ENCODE measurements at places on chromosomes 5 and 9.

- no peak for DNase-seq
Observed at GRCh38 chr9:114497236-114497635, 8.0 kb downstream of the WHRN start.

DNA sequence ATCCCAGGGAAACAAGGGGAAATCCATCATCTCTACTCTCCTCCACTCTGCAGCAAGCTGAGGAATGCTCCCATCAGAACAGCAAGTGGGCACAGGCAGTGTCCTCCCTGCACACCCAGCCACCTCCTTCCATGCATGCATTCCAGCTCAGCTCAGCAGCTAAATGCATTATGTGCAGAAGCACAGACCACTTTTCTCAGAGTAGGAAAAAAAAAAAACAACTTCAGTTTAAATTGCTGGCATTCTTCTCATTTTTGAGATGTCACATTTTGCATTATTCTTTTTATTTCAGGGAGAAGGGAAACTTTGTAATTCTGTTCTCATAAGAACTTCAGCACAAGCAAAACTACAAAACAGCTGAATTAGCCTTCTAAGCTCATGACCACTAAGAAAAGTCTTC lies 312.2 kb downstream of the SEMA5A start:
- DNase-seq, result no peak

- no peak for DNase-seq
Observed at GRCh38 chr9:114171500-114171899, 16.2 kb downstream of the COL27A1 start.

- DNase-seq, result no peak
Observed at GRCh38 chr9:132486706-132487350, 76.8 kb downstream of the CFAP77 start.

- no peak for DNase-seq
Observed at GRCh38 chr9:110078604-110079003, 129.4 kb downstream of the C9orf152 start.

- no peak for DNase-seq
Observed at GRCh38 chr5:1019001-1019905, 10.7 kb downstream of the NKD2 start.

GRCh38 chr5:94891565-94891964 lies 273.1 kb downstream of the SLF1 start:
- no peak for DNase-seq

DNA sequence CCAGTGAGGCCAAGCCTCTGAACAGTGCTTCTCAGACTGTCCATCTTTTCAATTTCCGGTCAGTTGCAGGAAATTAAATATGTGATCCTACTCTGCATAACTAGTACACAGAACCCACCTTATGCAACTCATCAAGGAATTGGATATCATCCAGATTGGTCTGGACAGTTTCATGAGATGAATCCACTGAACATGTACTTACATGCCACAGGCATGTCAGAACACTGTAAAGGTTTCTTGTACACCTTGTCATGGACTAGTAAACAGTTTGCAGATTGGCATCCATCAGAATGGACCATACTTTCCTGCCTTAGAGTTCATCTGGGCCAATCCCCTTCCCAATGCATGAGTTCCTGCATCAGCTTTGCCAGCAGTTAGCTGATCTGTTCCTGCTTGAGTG lies 30.4 kb downstream of the GARNL3 start:
- no peak for DNase-seq

DNA sequence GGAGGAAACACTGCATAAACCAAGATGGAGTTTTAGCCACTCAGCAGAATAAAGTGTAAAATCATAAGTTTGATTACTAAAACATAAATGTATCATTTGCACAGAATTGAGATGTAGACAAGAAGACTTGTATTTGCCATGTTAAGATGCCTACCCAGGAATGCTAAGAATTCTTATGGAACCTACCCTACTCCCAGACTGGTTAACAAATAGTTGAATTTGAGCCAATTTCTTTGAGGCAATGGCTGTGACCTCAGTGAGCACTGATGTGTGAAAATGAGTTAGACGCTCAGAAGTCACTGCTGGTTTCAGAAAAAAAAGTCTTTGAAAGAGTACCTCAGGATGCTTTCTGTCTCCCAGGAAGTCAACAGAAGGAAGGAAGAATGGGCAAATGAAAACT lies 95.6 kb downstream of the ESM1 start:
- no peak for DNase-seq

DNA sequence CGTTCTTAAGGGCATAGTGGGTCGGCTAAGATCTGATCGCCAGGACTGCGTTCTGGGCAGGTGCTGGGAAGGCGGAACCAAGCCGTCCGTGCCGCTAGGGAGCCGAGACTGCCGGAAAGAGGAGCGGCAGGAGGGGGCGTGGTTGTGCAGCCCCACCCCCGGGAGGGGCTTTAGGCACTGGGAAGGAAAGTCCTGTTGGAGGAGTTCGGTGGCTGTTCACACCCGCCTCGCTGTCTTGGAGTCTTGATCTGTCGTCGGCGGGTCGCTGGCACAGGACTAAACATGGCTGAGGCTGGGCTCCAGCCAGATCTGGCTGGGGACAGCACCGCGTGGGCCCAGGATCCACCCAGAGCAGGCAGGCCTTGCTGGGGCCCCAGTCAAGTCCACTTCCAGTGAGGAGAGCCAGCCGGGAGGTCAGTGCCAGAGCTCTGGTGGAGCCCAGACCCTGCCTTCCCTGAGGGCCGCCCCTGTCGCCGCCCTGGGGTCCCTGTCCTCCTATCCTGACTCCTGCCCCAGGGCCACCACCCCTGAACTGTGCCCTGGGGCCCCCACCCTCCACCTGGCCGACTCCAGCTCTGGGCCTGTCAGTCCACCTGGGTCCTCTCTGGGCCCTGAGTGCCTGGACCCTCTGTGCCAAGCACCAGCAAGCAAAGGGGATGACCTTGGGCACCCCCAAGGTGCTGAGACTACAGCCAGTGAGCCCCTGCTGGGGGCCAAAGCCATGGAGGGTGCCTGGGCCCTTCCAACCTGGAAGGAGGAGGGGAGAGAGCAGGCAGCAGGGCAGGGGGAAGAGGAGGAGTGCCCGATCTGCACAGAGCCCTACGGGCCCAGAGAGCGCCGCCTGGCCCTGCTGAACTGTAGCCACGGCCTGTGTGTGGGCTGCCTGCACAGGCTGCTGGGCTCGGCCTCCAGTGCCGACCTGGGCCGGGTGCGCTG lies 4.5 kb downstream of the RNF208 start:
- DNase-seq, result peak; percentile 86

DNA sequence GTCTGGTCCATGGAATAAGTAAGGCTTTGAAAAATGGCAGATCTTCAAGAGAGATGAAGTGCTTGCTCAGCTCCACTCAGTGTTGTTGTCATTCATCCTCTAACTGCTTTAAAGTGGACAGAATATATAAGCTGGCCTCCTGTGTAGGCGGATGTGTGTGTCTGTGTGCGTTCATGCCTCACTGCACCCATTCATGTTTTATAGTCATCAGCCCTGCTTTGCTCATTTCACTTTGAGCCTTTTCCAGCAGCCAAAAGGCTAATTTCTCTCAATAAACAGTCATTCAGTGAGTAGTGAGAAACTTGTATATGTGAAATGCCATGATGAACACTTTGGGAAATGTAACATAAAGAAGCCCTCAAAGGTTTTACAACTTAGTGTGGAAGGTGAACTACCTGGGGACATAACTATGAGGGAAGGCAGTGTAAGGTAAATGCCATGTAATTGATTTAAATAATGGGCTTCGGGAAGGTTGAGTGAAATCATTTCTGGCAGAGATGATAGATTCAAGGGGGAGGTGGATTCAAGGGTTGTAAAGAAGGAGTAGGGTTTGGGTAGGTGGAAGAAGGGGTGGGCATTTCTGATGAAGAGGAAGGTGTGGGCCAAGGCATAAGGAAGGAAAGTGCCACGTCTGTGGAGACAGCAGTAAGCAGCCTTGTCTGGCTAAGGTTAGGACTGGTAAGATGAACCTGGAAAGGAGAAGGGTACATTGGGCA lies 15.7 kb downstream of the TTC23L start:
- DNase-seq, result no peak

GRCh38 chr9:83967073-83967472 lies 12.9 kb downstream of the HNRNPK start:
- DNase-seq, result no peak

DNA sequence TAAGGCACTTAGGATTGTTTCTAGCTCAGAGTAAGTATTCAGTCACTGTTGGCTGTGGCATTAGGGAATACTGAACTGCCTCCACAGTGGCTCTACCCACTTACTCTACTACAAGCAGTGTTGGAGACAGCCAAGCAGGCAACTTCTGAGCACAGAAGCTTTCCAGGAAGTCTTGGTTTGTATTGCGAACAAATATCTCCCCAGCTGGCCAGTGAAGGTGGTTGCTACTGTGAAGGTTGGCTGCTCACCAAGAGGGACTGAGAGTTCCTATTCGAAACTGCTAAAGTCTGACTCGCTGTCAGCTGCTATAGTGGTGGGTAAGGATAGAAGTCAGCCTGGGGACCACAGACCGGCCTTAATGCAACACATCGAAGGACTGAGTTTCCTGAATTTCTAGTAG lies 319.1 kb downstream of the KIF4B start:
- no peak for DNase-seq

DNA sequence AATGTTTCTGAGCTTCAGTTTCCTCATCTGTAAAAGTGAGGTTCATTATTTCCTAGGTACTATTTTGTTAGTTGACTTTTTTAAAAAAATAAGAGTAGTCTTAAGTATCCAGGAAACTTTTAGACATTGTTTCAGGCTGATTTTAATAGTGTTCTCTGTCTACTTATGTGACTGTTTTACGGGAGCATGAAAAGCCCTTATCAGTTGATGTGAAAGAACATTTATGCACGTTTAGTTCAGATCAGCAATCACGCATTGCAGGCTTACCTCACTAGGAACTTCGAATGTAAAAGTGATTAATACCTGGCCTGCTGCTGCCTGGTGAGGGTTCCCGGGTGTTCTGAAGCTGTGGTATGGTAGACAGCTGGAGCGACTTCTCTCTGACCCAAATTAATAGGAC lies 8.1 kb downstream of the SNX18 start:
- DNase-seq, result no peak

DNA sequence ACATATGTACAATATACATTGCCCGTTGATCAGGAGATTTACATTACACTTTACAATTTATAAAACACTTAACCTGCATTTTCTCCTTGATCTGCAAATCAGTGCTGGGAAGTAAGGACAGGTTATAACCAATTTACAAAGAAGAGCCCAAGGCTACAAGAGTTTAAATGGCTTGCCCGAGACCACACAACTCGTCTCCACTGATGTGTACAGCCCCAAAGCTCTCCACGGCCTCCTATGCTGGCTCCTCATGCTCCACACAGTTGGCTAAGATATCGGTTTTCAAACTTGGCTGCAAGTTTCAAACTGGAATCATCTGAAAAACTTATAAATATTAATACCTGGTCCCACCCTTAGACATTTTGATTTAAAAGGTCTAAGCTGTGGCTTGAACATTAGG lies 10.3 kb downstream of the ACTL7B start:
- no peak for DNase-seq

DNA sequence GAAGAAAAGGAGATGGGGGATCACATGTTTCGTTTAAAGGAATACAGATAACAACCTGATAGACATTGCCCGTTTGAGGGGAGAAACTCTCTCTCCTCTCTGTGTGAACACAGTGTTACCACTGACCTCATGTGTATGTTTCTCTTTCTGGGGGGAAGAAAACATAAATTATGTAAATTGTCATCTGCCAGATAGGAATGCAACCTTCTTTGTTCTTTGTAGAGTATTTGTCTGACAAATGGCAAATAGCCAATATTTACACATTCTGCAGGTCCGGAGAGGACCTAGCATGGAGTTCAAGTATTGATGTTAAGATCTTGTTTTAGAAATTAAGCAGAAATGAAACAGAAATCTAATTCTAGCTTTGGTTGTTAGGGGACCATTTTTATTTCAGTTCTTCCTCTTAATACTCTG lies 276.3 kb downstream of the SAXO1 start:
- DNase-seq, result no peak

- DNase-seq, result peak; percentile 75
Observed at GRCh38 chr9:36154331-36154952, 14.7 kb upstream of the CCIN start.

DNA sequence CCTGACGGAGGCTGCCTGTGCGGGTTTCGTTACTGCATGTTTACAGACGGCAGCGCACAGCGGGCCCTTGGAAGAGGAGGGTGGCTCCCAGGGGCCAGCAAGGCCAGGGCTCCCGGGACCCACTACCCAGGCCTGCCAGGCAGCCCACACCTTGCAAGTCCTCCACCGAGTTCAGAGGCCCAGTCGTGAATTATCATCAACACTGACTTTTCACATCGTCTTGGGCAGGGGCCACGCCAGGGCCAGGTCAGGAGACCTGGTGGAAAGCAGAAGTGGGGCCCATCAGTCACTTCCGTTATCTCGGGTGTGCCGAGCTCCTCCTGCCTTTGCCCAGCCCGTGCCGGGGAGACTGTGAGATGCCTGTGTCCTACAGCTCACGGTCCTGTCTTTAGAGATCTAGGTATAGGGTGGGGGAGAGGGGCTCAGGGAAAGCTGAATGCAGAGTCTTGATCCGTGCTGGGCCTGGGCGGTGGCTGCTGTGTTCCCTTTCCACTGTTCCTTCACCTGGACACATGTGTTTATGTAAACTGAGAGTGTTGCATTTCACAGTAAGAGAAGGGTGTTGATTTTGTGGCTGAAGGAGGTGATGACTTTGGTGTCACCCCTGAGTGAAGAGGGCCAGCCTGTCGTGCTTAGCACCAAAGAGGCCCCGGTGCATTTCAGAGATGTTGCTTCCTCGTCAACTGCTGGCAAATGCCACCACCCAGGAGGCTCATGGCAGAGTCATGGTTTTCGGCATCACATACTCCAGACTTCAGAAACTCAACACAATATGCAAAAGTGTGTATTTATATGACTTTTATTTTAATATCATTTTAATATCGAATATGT lies 175.2 kb downstream of the GAPVD1 start:
- peak; percentile 26 for DNase-seq

GRCh38 chr9:27003426-27004077 lies 1.9 kb downstream of the LRRC19 start:
- no peak for DNase-seq

- no peak for DNase-seq
Observed at GRCh38 chr9:6619909-6620308, 25.6 kb downstream of the GLDC start.

GRCh38 chr5:137221943-137222342 lies 277.2 kb downstream of the SPOCK1 start:
- DNase-seq, result no peak

DNA sequence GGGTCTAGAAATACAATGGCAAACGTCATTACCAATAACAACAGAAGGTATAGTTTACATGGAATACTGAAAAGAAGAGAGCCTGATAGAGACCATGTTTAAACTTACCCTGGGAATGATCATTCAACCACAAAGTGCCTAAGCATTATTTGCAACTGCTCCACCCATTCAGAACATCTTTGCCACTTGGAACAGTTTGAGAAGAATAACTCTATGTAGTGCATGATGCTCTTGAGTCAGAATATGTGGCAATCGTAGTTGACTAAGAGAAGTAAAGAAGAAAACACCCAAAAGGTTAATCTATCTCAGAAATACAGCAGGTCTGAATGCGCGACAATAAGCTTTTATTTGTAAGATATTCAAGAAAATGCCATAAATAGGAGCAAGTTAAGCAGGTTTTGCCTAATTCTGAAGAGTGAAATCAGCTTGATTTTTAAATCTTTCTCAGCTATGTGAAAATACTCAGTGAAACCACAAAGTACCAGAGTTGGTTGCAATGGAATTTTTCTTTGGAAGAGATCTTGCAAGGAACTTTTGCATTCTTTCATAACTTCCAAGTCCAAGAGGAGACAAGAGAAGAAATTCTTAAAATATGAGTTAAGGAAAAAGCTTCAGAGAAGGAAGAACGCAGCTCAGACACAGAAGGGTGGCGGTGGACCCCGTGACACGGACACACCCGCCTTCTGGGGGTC lies 64.3 kb downstream of the HABP4 start:
- no peak for DNase-seq
